ENCODE measurements at places on chromosomes 4 and X.

DNA sequence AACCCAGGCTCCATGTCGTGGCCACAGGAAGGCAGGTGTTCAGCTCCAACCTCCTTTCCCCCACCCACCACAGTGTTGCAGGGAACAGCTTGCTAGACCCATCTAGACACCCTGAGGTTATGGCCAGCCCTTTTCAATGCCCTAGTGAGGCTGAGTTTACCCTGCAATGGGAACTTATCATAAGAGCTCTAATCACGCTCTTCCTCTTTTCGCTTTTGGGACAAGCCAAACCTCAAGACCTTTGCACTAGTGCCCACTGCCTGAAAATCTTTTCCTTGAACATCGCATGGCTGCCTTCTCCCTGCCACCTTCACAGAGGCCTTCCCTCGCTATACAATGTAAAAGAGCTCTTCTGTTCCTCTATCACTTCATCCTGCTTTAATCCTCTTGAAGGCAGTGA, 2.4 kb upstream of the FGFBP2 start:
- DNase-seq = no peak

DNA sequence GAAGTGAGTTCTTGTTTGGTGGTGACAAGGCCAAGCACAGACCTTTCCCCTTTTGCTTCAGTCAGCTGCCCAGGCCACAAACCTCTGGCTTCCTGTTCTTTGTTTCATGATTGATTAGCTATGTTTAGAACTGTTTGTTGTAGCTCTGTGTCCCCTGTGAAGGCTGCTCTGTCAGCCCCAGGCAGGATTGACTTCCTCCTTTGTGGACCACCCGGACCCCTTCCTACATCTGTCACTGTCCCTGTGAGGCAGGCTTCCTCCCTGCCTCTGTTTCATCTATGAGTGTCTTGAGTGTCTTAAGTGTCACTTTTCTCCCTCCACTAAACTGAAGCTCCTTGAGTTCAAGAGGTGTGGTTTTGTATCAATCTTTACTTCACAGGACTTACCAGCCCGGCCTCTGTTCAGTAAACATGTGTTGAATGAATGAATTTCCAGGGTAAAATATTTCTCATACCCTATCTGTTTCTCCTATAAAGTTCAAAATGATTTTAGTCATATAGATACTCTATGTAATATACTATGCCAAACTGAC, 83.5 kb downstream of the ZNF674 start:
- no peak for DNase-seq

DNA sequence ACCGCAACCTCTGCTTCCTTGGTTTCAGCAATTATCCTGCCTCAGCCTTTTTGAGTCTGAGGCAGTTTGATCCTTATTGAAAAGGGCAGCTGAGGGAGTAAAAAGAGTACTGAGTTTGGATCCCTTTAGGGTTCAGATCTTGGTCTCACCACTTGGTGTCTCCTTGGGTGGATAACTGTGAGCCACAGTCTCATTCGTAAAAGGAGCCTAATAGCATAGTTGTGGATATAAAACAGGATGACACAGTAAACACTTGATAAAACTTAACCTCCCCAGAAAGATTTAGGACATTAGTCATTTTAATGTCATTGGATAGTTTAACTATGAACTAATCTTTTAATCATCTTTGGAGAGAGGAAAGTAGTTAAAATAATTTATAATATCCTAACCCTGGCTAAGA, 173.0 kb downstream of the ANK2 start:
- no peak for DNase-seq

GRCh38 chr4:131526686-131527085, 1622.4 kb upstream of the PCDH10 start:
- DNase-seq = no peak

DNA sequence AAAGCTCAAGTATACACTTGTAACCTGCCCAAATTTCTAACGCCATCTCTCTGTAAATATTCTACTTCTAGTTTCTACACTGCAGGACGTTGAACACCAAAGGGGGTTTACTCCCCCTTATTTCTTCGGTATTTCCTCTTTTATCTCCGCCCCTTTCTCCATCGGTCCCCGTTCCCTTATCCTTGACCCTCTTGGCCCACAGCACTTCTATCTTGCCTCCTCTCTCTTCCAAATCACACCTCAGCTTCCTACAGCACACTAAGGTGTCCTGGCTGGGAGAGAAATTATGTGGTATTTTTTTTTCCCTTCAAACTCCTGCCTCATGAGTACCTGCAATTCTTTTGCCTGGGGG, 715 bp downstream of the ZMAT1 start:
- DNase-seq = no peak

DNA sequence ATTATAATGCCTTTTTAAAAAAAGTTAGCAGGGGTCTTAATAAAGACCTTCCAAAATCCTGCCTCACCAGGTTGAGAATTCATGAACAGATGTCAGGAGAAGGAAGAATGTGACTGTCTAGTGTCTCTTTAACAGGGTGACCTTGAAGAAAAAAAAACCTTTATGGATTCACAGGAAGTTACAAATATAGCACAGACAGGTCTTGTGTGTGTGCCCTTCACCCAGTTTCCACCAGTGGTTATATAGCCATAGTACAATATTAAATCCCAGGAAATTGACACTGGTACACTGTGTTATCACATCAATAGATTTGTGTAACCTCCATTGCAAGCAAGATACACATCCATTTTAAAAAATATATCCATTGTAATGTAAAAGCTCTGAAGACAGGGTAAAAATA, 43.7 kb downstream of the HADH start:
- no peak for DNase-seq

DNA sequence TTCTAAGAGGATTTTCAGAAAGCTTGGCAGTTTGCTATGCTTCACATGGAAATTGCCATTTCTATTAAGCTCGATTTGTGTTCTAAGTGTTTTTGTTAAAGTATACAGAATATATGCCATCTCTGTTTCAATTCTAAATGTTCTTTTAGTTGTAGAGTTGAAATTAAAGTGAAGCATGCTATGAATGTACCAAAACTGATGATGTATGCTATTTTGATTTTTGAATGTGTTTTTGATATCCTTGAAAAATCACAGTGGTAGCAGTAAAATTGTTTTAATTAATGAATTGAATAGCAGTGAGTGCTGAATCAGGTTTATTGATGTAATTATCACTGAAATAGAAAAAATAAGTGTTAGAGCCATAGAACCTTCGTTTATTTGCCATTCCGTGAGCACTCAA, 110.9 kb downstream of the TENM3 start:
- DNase-seq = no peak

DNA sequence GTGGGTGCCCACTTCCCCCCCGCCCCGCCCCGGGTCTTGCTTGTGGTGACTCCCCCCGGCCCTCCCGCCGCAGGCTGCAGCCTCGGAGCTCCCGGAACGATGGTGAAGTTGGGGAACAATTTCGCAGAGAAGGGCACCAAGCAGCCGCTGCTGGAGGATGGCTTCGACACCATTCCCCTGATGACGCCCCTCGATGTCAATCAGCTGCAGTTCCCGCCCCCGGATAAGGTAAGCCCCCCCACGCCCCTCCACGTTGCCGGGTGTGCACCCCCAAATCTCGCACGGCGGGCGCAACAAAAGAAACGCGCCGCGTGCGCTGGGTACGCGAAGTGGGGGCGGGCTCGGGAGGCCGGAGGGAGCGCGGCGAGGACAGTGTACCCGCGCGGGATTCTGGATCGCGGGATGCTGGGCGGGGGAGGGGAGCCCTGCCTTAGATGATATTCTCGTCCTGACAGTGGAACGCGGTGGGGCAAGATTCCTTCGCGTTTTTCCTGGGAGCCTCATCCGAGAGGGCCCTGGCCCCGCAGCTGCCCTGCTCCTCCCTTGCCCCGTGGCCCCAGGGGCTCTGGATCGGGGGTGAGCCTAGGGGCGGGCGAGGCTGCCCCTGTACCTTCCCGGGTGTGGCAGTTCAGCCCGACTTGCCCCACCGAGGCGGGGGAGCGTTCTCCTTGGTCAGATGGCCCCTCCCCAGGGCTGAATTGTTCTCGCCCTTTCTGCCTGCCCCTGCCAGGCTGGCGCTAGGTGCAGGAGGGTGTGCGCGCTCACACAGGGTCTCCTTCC, 819 bp downstream of the NSG1 start:
- DNase-seq = no peak

- no peak for DNase-seq
These were observed 221.2 kb downstream of the KLHL13 start for GRCh38 chrX:117895418-117895817.

DNA sequence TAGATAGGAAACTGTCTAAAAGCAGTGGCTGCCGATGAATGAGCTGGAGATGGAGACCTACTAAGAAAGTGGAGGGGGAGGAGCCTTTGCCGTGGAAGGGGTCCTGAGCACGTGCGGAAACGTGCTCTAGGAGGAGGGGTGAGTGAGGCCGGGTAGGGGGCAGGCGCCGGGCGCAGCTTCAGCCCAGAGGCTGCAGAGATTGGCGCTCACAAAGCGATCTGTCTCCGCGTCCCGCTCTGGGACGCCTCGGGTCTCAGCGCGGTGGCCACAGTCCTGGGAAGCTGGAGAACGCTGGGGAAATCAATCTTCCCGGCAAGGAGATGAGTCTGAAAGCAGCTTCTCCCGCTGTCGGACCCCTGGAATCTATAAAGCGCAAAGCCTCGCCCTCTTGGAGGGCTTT, 444 bp upstream of the ARHGAP6 start:
- no peak for DNase-seq

DNA sequence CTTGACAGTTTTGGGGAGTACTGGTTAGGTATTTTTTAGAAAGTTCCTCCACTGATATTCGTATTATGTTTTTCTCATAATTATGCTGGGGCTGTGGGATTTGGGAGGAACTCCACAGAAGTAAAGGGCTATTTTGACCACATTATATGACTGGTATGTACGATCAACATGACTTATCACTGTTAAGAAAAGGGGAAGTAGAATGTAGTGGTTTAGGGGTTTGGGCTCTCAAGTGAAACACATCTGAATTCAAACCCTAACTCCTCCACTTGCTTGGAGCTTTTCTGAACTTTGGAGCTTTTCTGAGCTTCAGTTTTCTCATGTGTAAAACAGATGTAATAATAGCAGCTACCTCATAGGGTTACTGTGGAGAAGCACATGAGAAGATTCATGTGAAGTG, 96.4 kb upstream of the C1GALT1C1 start:
- no peak for DNase-seq

- DNase-seq = no peak
These were observed 2.8 kb downstream of the AWAT2 start for GRCh38 chrX:70046978-70047377.

- no peak for DNase-seq
These were observed 91.2 kb upstream of the SOD3 start for GRCh38 chr4:24704149-24704548.

DNA sequence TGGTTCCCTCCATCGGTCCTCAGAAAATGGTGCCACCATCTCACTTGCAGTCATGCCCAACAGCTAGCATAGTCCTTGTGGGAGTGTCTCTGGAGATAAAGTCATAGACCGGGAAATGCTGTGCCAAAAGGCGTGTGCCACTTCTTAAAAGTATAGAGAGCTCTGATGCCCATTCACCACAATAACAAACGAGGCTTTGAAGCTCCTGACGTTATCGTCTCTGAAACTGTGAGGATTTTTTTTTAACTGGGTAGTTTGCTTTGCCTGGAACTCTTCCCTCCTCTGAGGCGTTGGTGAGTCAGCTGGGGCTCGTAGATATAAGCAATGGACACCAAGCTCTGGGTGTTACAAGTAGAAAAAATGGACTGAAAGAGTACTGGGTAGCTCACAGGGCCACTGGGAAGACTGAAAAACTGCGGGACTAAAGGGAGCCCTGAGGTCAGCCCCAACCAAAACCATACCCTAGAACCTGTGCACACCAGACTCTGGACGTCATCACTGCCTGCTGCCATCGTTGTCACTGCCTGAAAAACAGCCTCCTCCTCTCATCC, 89.4 kb upstream of the TRIM2 start:
- no peak for DNase-seq

DNA sequence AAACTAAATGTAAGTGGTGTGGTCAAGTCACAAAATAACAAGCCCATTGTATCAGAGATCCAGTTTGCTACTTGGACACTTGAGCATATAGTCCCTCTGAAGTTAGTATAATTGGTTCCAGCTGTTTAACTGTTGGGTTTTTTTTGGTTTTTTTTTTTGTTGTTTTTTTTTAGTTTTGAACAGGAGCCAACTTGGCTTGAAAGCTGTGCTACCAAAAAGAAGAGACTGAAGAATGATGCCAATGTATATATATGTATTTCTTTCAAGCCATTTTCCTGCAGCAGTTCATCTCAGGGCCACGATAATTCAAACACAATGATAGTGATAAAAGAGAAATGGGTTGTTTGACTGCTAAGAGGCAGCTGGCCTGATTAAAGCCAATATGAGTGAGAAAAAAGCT, 138.3 kb downstream of the PCDH18 start:
- DNase-seq = no peak

- DNase-seq = peak; percentile 86
These were observed 496 bp downstream of the FBXO8 start for GRCh38 chr4:174282836-174283506.

DNA sequence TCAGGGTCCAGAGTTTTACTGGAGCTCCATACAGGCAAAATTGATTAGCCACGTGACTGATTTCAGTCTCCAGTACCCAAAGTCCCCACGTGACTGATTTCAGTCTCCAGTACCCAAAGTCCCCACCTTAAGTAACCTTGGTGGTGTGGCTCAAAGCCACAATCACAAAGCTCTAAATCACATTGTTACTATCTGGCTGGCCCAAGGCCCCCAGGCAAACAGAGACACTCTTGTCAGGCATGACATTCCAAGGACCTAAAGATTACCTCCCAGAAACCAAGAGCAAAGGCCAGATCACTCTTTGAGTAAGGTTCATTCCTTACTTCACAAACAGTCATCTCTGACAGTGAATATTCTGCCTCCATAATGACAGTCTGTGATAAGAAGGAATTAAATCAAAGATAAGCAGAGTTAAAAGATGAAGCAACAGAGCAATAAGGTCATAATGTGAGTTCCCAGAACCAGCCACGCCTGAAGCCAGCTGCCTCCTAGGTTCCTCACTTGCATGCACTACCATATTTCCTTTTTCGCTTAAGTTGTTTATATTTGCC, 78.5 kb downstream of the ANXA3 start:
- no peak for DNase-seq

DNA sequence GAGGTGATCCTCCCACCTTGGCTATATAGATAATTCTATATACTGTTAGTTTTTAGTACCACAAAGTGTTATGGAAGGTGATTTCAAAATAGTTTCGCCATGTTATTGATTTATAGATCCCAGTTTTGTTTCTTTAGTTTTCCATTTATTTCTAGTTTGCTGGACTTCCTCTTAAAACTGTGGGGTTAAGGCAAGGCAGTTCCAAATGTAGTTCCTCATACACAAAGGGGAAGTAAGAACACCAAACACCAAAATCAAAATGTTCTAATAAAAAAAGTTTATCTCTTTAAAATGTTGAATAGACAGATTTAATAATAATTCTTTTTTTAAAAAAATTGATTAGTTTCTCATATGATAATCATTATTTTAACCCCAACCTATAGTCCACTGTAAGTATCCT, 6.8 kb upstream of the CISD2 start:
- DNase-seq = no peak

DNA sequence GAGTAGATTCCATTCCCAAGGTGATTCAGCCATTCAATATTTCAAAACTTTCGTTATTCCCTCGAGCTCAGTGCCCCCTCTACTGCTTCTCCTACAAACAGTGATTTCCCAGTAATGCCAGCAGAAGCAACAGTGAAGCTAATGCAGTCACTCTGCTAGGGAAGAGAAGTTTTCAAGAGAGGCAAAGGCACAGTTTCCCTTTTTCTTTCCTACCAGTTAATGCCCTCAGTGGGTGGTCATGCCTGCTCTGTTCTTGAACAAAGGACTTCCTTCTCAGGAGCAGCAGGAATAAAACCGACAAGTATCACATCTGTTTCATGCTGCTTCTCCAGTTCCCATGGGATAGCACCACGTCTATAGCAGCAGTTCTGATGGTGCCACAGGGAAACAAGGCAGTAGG, 317.2 kb downstream of the TENM3 start:
- DNase-seq = no peak

- no peak for DNase-seq
These were observed 26.6 kb upstream of the PPP1R2C start for GRCh38 chrX:42804524-42804923.
